ENCODE measurements at places on chromosomes 16 and 17.

- peak; percentile 33 for DNase-seq
Measured at GRCh38 chr16:2149630-2150417, 1.4 kb downstream of the RAB26 start.

DNA sequence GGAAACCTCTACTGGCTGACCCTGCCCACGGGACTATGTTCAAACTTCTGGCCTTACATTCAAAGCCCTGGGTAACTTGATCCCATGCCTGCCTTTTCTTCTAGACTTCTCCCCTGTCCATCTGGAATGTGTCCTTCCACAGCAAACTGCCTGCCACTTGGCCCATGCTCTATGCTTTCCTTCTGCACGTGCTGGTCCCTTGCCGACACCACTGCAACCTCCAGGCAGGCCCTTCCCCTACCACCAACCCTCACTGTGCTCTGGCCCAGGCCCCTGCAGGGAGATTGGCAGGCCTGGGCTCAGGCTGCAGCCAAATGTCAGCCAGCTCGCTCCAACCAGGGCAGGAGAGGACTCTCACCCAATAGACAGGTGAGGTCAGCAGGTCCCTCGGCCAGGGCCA is 11.0 kb downstream of the HSD11B2 start:
- no peak for DNase-seq

GRCh38 chr16:29698484-29699323 is 19.7 kb downstream of the QPRT start:
- no peak for DNase-seq

DNA sequence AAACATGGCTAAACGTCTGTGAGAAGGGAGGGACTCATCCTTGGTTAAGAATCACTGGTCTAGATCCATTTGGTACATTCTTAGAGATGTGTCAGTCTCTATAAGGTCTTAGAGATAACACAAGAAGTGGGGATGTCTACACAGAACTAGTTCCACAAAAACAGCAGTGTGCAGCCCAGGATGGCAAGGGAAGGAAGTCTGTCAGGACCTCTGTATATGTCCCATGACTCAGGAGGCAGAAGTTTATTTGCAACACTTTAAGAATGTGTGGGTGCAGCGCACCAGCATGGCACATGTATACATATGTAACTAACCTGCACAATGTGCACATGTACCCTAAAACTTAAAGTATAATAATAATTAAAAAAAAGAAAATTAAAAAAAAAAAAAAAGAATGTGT is 548.5 kb upstream of the SOX9 start:
- no peak for DNase-seq

GRCh38 chr17:45990886-45991285 is 8.2 kb upstream of the STH start:
- DNase-seq, result no peak

- no peak for DNase-seq
Measured at GRCh38 chr16:22813948-22814710, at the start of gene HS3ST2. HS3ST2 (plus strand) TSS chr16:22814162; CDS start chr16:22814611, 449 bp downstream.

DNA sequence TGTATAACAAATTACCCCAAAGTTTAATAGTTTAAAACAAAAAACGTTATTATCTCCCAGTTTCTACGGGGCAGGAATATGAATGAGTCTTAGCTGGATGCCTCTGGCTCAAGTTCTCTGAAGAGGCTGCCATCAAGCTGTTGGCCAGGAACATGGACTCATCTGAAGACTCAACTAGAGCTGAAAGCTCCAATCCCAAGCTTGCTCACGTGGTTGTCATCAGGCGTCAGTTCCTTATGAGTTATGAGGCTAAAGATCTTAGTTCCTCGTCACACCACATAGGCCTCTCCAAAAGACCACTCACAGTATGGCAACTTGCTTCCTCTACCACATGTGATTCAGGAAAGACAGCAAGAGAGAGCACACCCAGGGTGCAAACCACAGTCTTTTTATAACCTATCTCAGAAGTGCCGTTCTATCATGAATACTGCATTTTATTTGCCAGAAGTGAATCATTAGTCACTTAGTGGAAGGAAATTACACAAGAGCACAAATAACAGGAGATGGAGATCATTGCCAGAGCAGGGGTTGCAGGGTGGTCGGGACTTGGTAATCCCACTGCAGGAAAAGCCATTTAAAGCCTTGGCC is 48.7 kb upstream of the NLK start:
- DNase-seq, result no peak

DNA sequence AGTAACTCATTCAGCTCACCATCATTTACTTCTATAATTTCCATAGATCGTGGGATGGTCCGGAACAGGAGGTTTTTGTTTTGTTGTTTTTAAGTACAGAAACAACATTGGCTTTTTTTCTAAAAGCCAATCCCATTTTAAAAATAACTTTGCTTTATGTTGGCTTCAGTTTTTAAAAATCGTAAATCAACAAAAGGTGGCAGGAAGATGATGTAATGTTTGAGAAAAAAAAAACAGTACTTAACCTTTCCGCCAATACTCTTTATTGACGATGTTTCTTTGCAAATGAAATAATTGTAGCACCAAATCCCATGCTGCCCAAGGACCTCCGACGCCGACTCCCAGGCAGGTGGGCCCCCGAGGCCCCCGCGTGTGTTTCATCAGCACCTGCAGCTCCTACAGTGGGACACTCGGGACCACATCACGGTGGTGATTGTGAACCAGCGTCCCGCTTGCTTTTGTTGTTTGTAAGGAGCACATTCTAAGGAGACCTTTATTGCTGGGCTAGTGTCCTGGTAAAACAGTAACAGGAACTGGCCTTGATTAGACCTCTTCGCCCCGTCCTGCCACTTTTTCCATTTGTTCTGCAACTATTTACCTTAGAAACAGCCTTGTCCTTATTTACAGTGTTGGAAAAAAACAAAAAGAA is 140.2 kb upstream of the CHMP6 start:
- DNase-seq, result no peak

- DNase-seq, result no peak
Measured at GRCh38 chr16:67063008-67063407, 34.1 kb downstream of the CBFB start.

- DNase-seq, result no peak
Measured at GRCh38 chr17:17710728-17711541, 29.7 kb downstream of the RAI1 start.
